ENCODE measurements at places on chromosomes 5 and 9. TPM values are rescaled to one million over a fixed set of nuclear protein-coding genes. Genes with fewer than 3 reads are reported as not detected.

- H3K27ac ChIP-seq = no peak overlapping the region
- peaks cover 9% of the 10 kb centered on the region for H3K4me1 ChIP-seq
- H3K36me3 ChIP-seq = no peaks in the 10 kb centered on the region
- no peaks in the 10 kb centered on the region for H3K27me3 ChIP-seq
- no peak for DNase-seq
- no peak overlapping the region for H3K4me3 ChIP-seq
Observed at GRCh38 chr9:135066291-135066690, 21.2 kb upstream of the OLFM1 start.

GRCh38 chr5:155794795-155795194, 532.2 kb upstream of the SGCD start:
- H3K27me3 ChIP-seq = no peaks in the 10 kb centered on the region
- no peaks in the 10 kb centered on the region for H3K36me3 ChIP-seq
- no peaks in the 10 kb centered on the region for H3K4me1 ChIP-seq

- no peaks in the 10 kb centered on the region for H3K36me3 ChIP-seq
- no peak overlapping the region for H3K27ac ChIP-seq
Observed at GRCh38 chr5:142955628-142956027, 185.5 kb downstream of the ARHGAP26 start.

- H3K4me1 ChIP-seq = no peaks in the 10 kb centered on the region
- H3K4me3 ChIP-seq = no peak overlapping the region
- H3K36me3 ChIP-seq = no peaks in the 10 kb centered on the region
- DNase-seq = no peak
Observed at GRCh38 chr5:136205061-136205702, 12.2 kb upstream of the SMIM32 start.

DNA sequence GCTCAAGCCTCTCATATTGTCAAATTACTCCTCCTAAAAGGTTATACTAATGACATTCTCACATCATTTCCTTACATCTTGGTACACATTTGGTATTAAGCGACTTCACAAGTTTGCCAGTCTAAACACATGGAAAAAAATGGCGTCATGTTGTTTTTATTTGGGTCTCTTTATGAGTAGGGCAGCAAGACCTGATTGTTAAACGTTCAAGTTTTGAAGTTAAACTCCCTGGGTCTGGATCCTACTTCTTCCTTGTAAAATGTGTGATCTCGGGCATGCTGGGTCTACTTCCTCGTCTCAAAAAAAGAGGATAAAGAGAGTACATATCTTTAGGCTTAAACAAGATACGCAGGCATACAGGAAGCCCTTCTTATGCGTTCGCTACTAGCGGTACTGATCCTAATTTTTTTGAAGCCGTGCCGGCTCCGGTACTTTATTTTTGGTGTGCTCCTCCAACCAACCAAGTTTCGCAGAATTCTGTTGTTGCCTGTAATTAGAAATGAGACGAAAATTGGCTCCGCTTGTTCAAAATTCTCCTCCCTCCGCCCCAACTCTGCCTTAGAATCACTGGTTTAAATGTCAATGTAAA, 596 bp upstream of the CDC37L1 start:
- H3K27me3 ChIP-seq = no peaks in the 10 kb centered on the region
- DNase-seq = no peak
- H3K4me1 ChIP-seq = no peaks in the 10 kb centered on the region
- no peaks in the 10 kb centered on the region for H3K36me3 ChIP-seq
- H3K4me3 ChIP-seq = peak overlapping the region; percentile 87

- H3K4me3 ChIP-seq = peak overlapping the region; percentile 72
- H3K27me3 ChIP-seq = no peaks in the 10 kb centered on the region
- no peak overlapping the region for H3K27ac ChIP-seq
Observed at GRCh38 chr5:161846746-161847145, 1.2 kb upstream of the GABRA1 start.

DNA sequence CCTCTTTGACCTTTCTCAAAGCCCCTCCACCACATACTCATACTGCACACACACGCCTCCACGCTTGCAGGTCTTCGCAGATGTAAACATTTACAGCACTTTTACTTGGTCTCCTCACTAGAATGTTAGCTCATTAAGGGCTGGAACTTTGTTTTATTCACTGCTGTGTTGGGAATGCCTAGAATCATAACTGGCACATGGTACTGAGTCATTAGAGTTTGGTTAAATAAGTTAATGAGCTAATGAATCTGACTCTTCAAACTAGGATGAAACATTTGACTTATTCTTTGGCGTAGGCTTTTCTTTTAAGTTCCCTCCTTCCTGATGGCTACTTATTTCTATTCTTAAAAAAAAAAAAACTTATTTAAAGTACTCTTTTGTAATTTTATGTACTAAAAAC, 28.9 kb downstream of the MAN2A1 start:
- H3K27ac ChIP-seq = no peak overlapping the region
- H3K27me3 ChIP-seq = no peaks in the 10 kb centered on the region
- H3K4me3 ChIP-seq = no peak overlapping the region
- no peak for DNase-seq
- H3K36me3 ChIP-seq = peaks cover 35% of the 10 kb centered on the region
- H3K4me1 ChIP-seq = no peaks in the 10 kb centered on the region

Gene MSANTD3
- total RNA-seq = 41.3 TPM

Gene GLRA1
- not detected for total RNA-seq

Gene SLCO4C1
- total RNA-seq = 4.5 TPM

Gene MLANA
- total RNA-seq = not detected

Gene SAXO1
- not detected for total RNA-seq

Measured in H1 (cell line).